ENCODE measurements at places on chromosomes 7 and 10. TPM values are rescaled to one million over a fixed set of nuclear protein-coding genes. Genes with fewer than 3 reads are reported as not detected.
A peak's percentile ranks its signal among the peaks of the same experiment; 100 is the strongest.

The RAMP3 gene
- not detected for total RNA-seq

GRCh38 chr10:46019569-46020343 lies 10.7 kb downstream of the NCOA4 start:
- no peak overlapping the region for H3K27ac ChIP-seq
- H3K27me3 ChIP-seq, result no peaks in the 10 kb centered on the region
- peaks cover 19% of the 10 kb centered on the region for H3K36me3 ChIP-seq
- H3K4me1 ChIP-seq, result peaks cover 37% of the 10 kb centered on the region

- no peak overlapping the region for H3K4me3 ChIP-seq
- no peaks in the 10 kb centered on the region for H3K27me3 ChIP-seq
- no peak for DNase-seq
- no peak overlapping the region for H3K27ac ChIP-seq
- H3K36me3 ChIP-seq, result no peaks in the 10 kb centered on the region
- H3K4me1 ChIP-seq, result peaks cover 36% of the 10 kb centered on the region
Measured at GRCh38 chr7:101736084-101736483, 81.3 kb upstream of the CUX1 start.

The LOXL4 gene
- 2.5 TPM for total RNA-seq

The COL28A1 gene
- total RNA-seq, result 0.83 TPM

- H3K4me1 ChIP-seq, result no peaks in the 10 kb centered on the region
- H3K27me3 ChIP-seq, result no peaks in the 10 kb centered on the region
- no peak overlapping the region for H3K4me3 ChIP-seq
- H3K27ac ChIP-seq, result no peak overlapping the region
- no peaks in the 10 kb centered on the region for H3K36me3 ChIP-seq
Measured at GRCh38 chr10:21989453-21990154, 13.9 kb downstream of the DNAJC1 start.

DNA sequence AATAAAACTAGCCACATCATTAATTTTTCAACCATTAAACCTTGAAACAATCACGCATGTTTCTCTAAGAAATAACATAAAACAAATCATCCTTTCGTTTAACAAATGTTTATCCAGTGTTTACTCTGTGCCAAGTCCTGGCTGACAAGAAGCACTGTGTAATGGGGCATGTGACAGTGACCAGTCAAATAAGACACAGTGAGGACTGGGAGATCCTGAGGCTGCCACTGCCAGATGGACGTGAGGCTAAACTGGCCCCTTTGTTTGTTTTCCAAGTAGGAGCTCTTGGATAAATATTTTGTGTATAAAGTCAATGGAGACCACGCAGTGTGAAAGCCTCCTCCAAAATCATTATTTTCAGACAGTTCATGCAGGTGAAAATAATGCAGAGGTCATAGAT lies 626.2 kb downstream of the SUGCT start:
- no peak overlapping the region for H3K27ac ChIP-seq
- no peak overlapping the region for H3K4me3 ChIP-seq
- DNase-seq, result no peak
- no peaks in the 10 kb centered on the region for H3K4me1 ChIP-seq
- H3K36me3 ChIP-seq, result no peaks in the 10 kb centered on the region
- H3K27me3 ChIP-seq, result no peaks in the 10 kb centered on the region

- DNase-seq, result no peak
- no peaks in the 10 kb centered on the region for H3K27me3 ChIP-seq
- H3K36me3 ChIP-seq, result no peaks in the 10 kb centered on the region
- H3K4me3 ChIP-seq, result no peak overlapping the region
- no peaks in the 10 kb centered on the region for H3K4me1 ChIP-seq
Measured at GRCh38 chr10:12473491-12473890, 124.1 kb downstream of the CAMK1D start.

- H3K36me3 ChIP-seq, result no peaks in the 10 kb centered on the region
- H3K4me3 ChIP-seq, result no peak overlapping the region
- no peaks in the 10 kb centered on the region for H3K27me3 ChIP-seq
- no peak for DNase-seq
- no peak overlapping the region for H3K27ac ChIP-seq
- H3K4me1 ChIP-seq, result peaks cover 40% of the 10 kb centered on the region
Measured at GRCh38 chr7:2247141-2247995, 5.3 kb downstream of the NUDT1 start.

DNA sequence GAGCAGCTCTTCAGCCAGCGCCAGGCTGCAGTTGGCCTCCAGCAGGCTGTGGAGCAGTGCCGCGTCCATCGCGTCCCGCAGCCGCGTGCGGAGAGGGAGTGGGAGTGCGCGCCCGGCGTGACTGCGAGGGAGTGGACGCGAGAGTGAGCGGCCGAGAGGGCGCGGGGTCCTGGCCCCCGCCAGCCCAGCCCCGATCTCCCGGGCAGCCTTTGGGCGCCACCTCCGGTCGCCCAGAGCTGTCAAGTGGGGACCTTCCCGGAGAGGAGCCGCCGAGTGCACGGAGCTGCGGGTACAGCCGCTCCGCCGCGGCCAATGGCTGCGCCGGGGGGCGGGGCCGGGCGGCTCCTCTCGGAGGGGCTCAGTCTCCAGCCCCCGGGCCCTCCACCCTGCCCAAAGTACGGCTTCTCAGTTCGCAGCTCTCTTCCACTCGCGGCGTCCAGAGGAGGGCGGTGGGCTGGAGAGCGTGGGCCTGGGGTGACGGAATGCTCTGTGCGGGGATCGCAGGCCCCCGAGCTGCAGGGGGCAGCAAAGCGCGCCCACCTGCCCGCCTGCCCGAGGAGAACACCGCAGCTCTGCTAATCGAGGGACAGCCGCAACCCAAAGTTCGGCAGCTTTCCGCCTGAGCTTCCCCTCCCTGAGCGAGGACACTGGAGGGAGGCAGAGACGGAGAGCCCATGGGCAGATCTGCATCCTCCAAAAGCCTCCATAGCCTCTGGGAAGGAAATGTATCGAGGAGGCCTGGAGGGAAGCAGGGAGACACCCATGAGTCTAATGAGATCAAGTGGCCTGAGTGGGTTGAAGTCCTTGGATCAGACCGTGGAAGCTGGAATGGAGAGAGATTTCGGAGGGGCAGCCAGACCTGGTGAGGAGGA lies at the start of gene CRHR2:
CRHR2 (minus strand) TSS at position 245 of the 872 bp plus-strand sequence; CDS start at position 69, 176 bp downstream.
- H3K4me3 ChIP-seq, result no peak within 1 kb of the TSS
- H3K4me1 ChIP-seq, result no peaks in the 10 kb centered on the region
- DNase-seq, result no peak
- H3K36me3 ChIP-seq, result no peaks in the 10 kb centered on the region
- H3K27me3 ChIP-seq, result peaks cover 75% of the 10 kb centered on the region
- no peak within 1 kb of the TSS for H3K27ac ChIP-seq

GRCh38 chr10:86206240-86206579 lies 160.4 kb downstream of the GRID1 start:
- DNase-seq, result no peak
- H3K4me1 ChIP-seq, result no peaks in the 10 kb centered on the region
- peaks cover 3% of the 10 kb centered on the region for H3K27me3 ChIP-seq
- H3K36me3 ChIP-seq, result no peaks in the 10 kb centered on the region
- no peak overlapping the region for H3K4me3 ChIP-seq

DNA sequence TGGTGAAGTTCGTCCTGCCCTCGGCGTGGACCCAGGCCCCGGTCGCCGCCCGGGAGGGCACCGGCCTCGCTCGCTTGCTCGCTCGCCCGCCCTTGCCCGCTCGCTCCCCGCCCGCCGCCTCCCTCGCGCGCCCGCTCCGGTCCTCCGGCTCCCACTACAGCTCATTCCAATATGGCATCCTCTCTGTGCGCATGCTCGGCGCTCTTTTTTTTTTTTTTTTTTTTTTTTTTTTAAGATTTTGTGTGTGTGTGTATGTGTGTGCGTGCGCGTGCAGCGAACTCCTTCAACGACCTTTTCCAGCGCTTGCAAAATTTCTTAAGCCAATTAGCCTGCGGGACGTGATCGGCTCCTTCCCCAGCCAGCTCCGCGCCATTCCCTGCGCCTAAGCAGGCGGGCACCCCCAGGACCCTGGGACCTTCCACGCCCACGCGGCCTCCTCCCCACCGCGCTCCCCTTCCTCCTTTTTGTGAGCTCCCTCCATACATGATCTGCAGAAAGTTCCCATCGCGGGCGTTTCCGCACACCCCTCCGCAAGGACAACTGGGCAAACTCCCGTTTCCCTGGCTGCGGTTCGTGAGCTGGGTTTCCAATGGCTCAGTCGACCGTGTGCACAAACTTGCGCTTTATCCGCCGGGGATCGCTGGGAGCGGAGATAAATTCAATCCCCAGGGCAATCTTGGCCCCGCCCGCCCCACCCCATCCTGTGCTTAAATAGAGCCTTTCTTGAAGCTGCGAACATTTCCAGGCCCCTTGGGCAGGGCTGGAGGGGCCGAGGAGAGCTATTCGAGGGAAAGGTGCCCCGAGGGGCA lies at the start of gene SFMBT2:
SFMBT2 (minus strand) TSS at position 173 of the 809 bp plus-strand sequence. CDS start 29,136 bp downstream, outside the sequence.
- no peaks in the 10 kb centered on the region for H3K4me1 ChIP-seq
- peak; percentile 15 for DNase-seq
- H3K36me3 ChIP-seq, result no peaks in the 10 kb centered on the region
- H3K27me3 ChIP-seq, result no peaks in the 10 kb centered on the region
- H3K27ac ChIP-seq, result no peak within 1 kb of the TSS

DNA sequence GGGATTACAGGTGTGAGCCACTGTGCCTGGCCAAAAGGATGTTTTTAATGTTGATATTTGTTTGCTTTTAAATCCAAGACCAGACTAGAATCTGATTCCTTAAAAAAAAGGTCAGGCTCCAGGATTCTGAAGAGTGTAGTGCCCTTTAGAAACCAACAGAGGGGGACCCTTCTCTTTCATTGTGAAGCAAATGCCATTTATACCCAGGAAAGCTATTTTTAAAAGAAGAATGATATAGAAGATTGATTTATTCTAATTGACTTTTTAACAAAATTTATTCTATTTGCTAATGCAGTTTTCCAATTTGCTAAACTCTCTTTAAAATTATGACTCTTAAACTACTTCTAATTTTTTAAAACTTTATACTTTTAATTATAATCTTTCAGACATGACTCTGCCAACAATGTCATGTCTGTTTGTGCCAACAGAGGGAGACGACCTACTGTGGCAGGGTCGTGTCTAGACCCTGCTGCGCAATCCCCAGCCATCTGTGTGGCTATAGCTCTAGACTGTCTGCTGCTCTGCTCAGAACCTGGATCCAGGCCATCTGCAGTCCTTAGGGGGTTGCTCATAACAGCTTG lies 201.0 kb upstream of the IMMP2L start:
- H3K27me3 ChIP-seq, result no peaks in the 10 kb centered on the region
- no peaks in the 10 kb centered on the region for H3K36me3 ChIP-seq
- H3K4me1 ChIP-seq, result no peaks in the 10 kb centered on the region
- no peak for DNase-seq
- no peak overlapping the region for H3K27ac ChIP-seq
